Left kidney (tissue), 8 donors: ENCODE measurements at places on chromosomes 5 and 9. TPM values are rescaled to one million over a fixed set of nuclear protein-coding genes. Genes with fewer than 3 reads are reported as not detected.
A peak's percentile ranks its signal among the peaks of the same experiment; 100 is the strongest.

Gene PAEP
- 0.42 TPM for polyA plus RNA-seq

DNA sequence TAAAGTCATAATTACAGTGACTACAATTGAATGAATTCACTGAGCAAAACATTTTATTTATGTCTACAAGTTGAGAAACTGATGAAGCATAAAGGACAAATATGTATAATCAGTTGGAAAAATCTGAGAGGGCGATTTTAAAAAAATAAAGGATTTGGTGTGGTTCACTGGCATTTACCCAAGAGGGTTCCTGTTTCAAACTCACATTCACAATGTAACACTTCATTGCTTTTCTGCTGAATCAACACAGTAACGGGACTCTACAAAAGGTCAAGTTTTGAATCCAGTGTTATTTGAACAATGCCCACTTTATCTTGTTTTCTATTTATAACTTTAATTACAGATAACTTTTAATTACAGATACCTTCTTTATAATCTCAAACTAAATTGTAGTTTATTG lies 138.6 kb downstream of the NUDT12 start:
- peak; percentile 22 for DNase-seq

DNA sequence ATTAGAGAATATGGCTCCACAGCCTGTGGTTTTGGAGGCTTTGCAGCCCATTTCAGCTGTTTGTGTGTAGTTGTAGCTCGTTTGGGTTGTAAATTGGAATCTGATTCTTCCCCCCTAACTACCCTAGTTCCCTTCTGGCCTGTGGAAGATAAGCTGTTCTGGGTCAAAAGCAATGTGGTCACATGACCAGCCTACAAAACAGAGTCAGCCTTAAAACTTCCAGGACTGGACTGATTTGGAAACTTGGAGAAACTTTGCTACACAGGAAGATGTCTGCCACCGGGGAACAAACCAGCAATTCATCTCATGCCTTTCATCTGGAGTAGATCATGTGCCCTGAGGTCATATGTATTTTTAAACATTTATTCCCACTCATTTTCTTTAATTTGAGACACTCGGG lies 83.8 kb downstream of the DAPK1 start:
- no peak for DNase-seq

- DNase-seq: peak; percentile 20
These were observed 141.1 kb downstream of the ENC1 start for GRCh38 chr5:74499256-74500050.

Gene FAM169A
- 24.3 TPM for polyA plus RNA-seq

GRCh38 chr5:72531496-72532190 lies 24.4 kb upstream of the ZNF366 start:
- DNase-seq: no peak

DNA sequence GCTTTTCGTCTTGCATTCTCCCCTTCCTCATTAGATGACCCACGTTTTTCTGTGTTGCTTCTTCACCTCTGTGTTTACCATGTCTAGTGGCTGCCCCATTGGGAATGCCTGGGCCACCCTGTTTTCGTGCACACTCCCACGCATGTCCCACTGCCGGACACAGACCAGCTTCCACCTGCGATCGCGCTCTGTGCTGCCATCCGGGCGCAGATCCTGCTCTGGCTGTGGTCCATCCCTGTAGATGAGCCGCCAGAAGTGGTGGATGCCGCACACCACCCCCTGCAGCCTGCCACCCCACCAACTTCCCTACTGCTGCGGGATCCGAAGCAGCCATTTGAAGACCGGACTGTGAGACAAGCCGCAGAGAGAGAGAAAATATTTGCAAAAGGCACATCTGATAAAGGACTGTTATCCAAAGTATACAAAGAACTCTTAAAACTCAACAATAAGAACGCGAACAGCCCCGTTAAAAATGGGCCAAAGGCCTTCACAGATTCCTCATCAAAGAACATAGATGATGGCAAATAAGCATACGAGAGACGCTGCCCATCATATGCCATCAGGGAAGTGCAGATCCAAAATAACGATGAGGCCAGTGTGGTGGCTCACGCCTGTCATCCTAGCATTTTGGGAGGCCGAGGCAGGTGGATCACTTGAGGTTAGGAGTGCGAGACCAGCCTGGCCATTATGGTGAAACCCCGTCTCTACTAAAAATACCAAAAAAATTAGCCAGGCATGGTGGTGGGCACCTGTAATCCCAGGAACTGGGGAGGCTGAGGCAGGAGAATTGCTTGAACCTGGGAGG lies 163.7 kb downstream of the COL23A1 start:
- no peak for DNase-seq
